PC-9 (cell line): ENCODE measurements at places on chromosomes 7 and 10. TPM values are rescaled to one million over a fixed set of nuclear protein-coding genes. Genes with fewer than 3 reads are reported as not detected.

Gene CFAP43
- 6.0 and 7.1 TPM in 2 replicates for total RNA-seq

- DNase-seq: no peak
Measured at GRCh38 chr10:18402853-18403252, 248.5 kb downstream of the NSUN6 start.

DNA sequence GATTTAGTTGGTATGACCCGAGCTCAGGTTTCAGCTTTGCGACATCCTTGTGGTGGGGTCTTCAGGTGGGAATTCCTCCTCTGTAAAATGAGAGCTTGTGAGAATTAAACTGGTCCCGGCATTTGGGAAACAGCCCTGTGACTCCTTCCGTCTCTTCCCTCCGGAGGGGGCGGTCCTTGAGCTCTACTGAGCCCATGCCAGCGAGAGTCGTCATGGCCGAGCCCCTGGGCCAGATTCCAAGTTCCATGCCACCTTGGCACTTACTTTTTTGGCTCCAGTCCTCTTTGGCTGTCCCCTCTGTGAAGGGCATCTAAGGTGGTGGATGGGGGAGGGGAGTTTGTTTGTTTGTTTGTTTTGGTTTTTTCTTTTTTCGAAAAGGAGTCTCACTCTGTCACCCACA lies 47.6 kb downstream of the GTF2IRD1 start:
- DNase-seq: no peak

DNA sequence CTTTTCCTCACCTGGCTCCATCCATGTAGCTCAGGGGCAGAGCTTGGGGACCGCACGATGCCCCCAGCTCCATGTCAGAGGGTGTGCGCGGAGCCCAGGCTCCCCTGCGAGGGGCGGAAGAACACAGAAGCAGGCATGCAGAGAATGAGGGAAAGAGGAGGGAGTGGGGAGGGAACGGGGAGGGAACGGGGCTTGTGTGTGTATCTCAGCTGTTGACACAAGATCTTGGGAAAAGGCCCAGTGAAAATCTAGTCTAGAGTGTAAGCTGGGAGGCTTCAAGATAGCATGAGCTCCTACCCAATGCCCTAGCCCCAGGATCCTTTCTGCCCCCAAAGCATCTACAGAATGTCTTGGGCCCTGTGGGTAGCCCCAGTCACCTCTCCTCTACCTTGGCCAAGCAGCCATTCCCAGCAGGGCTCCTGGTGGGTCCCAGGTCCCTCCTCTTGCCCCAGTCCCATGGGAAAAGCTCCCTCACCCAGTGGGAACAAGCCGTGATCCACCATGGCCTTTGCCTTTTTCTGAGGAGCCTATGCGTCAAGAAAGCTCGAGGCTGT lies 25.1 kb upstream of the NDST2 start:
- no peak for DNase-seq

- DNase-seq: no peak
Measured at GRCh38 chr10:86630079-86630478, 24.3 kb upstream of the OPN4 start.

Gene FAM25C
- total RNA-seq: not detected in 2 replicates

Gene FBXO24
- 2.7 and 4.6 TPM in 2 replicates for total RNA-seq

Gene FAM180A
- not detected in 2 replicates for total RNA-seq

DNA sequence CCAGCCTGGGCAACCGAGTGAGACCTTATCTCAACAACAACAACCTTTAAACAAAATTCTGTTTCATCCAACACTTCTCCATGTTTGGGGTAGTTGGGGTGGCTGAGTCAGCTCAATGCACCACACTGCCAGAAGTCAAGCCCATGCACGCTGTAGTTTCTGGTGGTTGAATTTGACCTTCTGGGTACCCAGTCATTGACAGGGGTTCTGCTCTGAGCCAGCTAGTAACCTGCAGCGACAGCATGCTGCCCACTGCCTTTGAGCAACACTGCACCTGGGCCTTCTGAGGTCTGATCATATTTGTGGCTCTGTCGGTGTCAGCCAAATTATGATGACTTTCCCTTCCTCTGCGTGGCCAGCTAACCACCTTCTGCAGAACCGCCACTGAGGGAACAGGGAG lies 84.6 kb upstream of the ZNF438 start:
- no peak for DNase-seq

Gene BCCIP
- 35.2 and 46.0 TPM in 2 replicates for total RNA-seq

Gene HERPUD2
- total RNA-seq: 33.8 and 53.4 TPM in 2 replicates

DNA sequence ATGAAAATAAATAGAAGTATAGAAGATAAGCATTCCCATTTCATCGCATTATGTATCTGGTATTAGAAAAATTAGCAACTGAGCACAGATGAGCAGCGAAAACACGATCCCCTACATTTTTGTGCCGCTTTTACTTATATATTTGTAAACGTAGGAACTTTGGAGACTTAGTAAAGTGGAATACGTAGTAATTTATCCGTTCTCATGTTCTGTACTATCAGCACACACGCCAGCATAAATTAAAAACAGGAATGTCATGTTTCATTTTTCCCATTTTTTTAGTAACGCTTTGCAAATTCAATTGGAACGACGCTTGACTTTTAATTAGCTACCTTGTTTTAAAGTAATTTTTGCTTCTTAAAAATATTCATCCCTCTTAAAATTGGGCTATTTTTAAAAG lies 2.4 kb downstream of the ZNRF2 start:
- no peak for DNase-seq

GRCh38 chr10:70418229-70418628 lies 14.3 kb downstream of the EIF4EBP2 start:
- DNase-seq: no peak

Gene NEURL1
- total RNA-seq: 3.0 and 4.8 TPM in 2 replicates

Gene PLAC9
- 2.1 TPM in 1 of 2 replicates, not detected in the other for total RNA-seq

DNA sequence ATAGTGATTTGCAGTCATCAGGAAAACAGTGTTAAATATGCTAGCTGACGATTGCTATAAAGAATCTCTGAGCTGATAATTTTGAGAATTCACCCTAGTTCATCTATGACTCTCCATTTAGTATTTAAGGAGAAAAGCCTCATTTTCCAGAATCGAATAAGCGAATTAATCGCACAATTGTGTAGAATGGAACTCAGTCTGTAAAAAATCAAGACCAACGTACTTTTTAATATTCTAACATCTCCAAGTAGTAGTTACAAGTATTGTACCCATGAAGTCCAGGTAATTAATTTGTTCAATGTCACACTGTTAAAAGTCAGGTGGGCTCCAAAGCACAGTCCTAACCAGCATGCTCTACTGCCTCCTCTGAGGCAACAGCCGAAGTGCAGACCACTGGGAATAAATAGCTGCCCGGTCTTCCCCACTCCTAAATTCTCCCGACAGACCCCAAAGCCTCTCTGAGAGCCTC lies 380 bp upstream of the AGBL3 start:
- no peak for DNase-seq

Gene HABP2
- total RNA-seq: not detected in 2 replicates

GRCh38 chr10:33706191-33706590 lies 371.7 kb upstream of the NRP1 start:
- DNase-seq: no peak

DNA sequence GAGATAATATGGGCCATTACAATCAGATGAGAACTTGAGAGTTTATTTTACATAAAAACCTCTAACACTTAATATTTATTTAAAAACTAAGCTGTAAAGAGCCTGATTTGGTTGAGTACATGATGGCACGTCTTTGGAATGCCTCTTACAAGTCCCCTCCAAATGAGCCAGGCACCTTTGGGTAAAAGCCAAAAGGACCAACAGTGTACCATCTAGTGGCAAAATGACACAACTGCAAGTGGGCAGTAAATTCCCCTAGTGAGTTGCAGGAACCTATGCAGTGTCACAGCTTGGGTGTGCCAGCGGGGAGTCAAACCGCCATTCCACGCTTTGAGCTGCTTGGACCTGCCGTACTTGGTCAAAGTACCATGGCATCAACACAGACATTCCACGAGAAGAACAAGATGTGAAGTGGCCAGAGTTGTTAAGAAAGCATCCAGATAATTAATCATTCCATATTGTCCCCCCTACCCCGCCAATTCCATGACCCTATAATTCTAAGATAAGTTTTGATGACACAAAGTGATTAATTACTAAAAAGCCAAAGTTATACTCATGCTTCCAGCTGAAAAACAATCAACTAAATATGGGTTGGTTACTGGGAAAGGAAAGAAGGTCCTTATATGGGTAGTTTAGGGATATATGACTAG lies 115.2 kb downstream of the SORBS1 start:
- DNase-seq: peak; percentile 38

DNA sequence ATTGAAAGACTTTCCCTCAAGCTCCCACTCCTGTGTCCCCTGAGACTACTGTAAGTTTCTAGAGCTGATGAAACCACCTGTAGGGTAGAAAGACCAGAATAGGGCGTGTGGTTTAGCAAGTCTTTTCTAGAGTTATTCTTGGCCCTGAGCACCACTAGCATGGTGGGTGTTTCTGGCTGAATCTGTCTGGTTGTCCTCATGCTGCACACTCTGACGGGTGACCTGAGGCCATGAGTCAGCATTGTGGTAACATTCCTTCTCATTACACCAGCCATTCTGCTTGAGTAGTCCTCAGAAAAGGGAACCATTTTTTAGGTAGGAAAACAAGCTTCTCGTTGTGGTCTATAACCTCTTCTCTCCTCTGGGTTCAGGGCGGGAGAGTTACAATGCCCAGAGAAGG lies 250.3 kb downstream of the SNX13 start:
- peak; percentile 72 for DNase-seq

- no peak for DNase-seq
Measured at GRCh38 chr10:114777415-114777814, 44.2 kb upstream of the FHIP2A start.

GRCh38 chr7:23474829-23475575 lies 4.7 kb upstream of the IGF2BP3 start:
- DNase-seq: no peak

GRCh38 chr10:22690614-22691431 lies 23.6 kb downstream of the PIP4K2A start:
- peak; percentile 82 for DNase-seq

DNA sequence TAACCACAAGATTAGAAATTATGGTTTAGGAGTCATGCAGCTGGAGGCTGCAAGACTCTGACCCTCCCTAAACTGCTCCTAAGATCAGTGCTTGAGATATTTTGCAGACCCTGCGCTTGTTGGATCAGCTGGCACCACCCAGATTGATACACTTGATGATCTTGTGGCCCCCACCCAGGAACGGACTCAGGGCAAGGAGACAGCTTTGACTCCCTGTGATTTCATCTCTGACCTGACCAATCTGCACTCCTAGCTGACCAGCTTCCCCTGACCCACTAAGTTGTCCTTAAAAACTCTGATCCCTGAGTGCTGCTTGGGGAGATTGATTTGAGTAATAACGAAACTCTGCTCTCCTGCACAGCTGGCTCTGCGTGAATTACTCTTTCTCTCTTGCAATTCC lies 8.0 kb upstream of the RAB18 start:
- no peak for DNase-seq

GRCh38 chr7:143046426-143046851 lies 5.7 kb upstream of the OR6V1 start:
- DNase-seq: no peak

- DNase-seq: peak; percentile 16
Measured at GRCh38 chr10:75231672-75232581, 3.8 kb downstream of the COMTD1 start.

- no peak for DNase-seq
Measured at GRCh38 chr7:20778063-20778721, 8.5 kb downstream of the SP8 start.

Gene OR13A1
- 0.15 TPM in 1 of 2 replicates, not detected in the other for total RNA-seq

DNA sequence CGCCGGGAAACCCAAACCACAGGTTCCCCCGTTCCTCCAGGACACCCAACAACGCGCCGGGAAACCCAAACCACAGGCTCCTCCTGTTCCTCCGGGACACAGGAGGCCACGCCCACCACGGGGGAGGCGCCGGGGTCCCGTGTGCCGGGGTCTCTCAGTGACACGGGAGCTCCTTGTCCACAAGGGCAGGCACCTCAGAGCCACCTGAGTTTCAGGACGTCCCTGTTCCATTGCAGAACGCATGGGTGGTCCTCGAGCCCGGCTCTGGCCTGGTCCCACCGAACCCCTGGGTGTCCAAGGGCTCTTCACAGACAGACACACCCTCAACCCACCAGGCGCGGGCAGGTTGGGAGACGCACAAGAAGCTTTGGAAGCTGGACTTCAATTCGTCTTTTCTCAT lies 57.6 kb upstream of the ADGRA1 start:
- DNase-seq: no peak

GRCh38 chr7:100431286-100431735 lies 1.7 kb downstream of the MEPCE start:
- DNase-seq: no peak

Gene LLCFC1
- not detected in 2 replicates for total RNA-seq
